CD8-positive, alpha-beta memory T cell (primary cell): ENCODE measurements at places on chromosomes 16 and 17. TPM values are rescaled to one million over a fixed set of nuclear protein-coding genes. Genes with fewer than 3 reads are reported as not detected.

Gene DNAH17
- 0.20 TPM for total RNA-seq

Gene SPATA22
- total RNA-seq = not detected

Gene PITPNM3
- total RNA-seq = 0.50 TPM

Gene PIK3R5
- 30.2 TPM for total RNA-seq

Gene TBX4
- total RNA-seq = not detected

Gene MT1G
- 46.8 TPM for total RNA-seq

Gene APRT
- 338 TPM for total RNA-seq

Gene C16orf92
- total RNA-seq = not detected

Gene ZP2
- total RNA-seq = not detected

Gene HSD17B1
- total RNA-seq = 0.37 TPM

Gene C17orf78
- total RNA-seq = not detected

Gene DNAAF1
- not detected for total RNA-seq
